ENCODE measurements at places on chromosomes 2 and 18.
A peak's percentile ranks its signal among the peaks of the same experiment; 100 is the strongest.

DNA sequence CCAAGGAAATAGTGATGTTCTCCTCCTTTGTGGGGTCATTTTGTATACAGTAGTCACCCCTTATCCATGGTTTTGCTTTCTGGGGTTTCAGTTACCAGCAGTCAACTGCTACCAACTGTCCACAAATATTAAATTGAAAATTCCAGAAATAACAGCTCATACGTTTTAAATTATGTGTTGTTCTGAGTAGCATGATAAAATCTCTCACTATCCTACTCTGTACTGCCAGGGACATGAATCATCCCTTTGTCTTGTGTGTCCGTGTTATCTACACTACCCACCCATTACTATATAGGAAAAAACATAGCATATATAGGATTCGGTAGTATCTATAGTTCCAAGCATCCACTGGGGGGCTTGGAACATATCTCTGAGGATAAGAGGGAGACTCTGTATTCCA is 120.9 kb upstream of the DCC start:
- no peak for DNase-seq

- no peak for DNase-seq
Measured at GRCh38 chr18:79420033-79420745, 24.5 kb downstream of the NFATC1 start.

DNA sequence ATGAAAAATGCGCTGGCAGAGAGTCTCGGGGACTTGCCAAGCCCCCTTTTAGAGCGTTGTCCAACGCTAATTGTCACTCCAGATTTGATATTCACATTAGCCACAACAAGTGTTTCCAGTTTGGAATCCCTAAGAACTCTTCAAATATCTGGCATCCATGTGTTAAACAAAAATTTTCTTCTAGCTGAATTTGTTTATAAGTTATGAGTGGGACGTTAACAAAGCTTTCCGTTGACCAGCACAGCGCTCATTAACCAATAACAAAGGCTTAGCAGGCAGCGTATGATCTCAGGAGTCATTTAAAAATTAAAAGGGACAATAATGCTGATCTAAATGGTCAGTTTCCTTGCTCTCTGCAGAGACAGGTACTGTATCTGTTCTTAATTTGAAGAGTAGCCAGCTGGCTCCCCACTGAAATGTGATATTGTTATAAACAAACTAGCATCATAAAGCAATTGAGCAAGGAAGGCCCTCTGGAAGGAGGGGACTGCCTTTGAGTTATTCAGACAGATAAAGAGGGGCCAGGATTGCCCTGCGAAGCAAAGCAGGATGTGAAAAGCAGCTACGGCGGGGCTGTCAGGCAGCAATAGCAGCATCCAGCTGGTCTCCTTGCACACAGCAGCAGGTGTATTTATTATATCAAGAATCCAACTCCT is 337.2 kb upstream of the SALL3 start:
- no peak for DNase-seq

GRCh38 chr2:40564184-40564583 is 112.3 kb upstream of the SLC8A1 start:
- no peak for DNase-seq

- no peak for DNase-seq
Measured at GRCh38 chr2:121303531-121304263, 18.7 kb upstream of the TFCP2L1 start.

DNA sequence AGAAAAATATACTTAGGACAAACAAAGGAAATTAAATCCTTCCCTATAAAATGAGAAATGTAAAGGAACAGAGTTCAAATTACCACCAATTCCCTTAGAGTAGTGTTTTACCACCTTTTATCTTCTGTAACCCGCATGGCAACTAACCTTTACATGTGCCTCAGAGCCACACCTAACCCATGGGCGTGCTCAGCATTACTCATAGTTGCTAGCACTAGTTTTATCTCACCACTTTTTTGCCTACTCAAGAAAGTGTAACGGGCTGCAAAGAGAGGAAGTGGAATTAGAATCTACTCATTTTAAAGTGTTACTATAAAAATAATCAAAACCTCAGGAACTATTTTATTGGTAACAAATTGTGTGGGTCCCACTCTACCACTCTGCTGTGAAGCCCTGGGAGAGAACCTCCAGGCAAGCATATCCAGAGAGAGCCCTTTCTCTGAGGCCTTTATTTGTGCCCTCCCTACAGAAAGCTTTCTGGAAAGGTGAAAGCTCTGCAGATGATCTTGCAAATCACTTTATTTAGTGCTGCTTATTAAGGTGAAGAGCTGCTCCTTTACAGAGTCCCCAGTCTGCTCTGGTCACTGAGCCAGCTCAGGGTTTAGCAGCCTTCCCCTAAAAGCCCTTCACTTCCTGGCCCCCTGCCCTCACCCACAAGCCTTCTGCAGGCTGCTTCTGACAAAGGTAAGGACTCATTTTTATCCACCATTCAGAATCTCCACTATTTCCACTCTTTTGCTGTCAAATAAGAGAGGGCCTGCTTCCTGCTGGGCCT is 98.8 kb downstream of the TRABD2A start:
- peak; percentile 73 for DNase-seq

DNA sequence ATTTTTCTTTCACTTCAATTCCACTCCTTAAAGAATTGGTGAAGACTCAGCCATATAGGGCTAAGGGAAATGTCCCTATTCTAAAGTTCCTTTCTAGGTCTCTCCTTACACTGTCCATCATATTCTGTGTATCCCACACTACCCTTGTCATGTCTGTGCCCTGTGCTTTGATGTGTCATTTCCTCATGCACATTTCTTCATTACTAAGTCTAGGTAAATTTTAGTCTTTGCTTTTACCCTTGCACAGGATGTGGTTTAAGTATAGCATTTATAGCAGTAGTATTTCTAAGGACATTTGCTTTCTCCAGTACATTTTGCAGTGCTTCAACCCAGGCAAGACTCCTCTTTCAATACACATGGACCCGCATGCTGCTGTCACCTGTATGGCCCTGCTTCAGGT is 221.5 kb upstream of the ACVR2A start:
- no peak for DNase-seq

DNA sequence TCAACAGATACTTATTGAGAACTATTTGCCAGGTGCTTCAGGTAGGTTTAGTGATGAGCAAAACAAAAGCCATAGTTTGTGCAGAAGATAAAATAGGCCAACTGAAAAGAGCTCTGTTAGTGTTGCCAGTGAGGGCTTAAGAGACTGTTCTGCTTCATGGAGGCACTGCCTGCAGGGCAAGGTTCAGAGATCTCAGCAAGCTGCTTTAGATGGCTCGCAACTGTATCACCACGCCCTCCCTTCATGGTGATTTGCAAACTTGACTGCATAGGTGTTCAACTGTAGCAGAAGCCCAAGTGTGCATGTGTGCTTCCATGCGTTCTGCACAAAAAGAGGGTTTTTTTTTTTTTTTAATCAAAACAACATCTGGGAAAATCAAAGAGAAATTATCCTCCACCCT is 84.5 kb downstream of the RAPH1 start:
- DNase-seq, result no peak

- DNase-seq, result no peak
Measured at GRCh38 chr18:47719096-47719780, 211.2 kb downstream of the SMAD2 start.
